ENCODE measurements at places on chromosomes 6 and 20. TPM values are rescaled to one million over a fixed set of nuclear protein-coding genes. Genes with fewer than 3 reads are reported as not detected.

GRCh38 chr20:21159658-21160380 is 33.9 kb downstream of the KIZ start:
- DNase-seq = no peak

GRCh38 chr6:170129691-170130171 is 161.1 kb downstream of the DLL1 start:
- DNase-seq = peak; percentile 95

Gene FERMT1
- total RNA-seq = 5.5 TPM

DNA sequence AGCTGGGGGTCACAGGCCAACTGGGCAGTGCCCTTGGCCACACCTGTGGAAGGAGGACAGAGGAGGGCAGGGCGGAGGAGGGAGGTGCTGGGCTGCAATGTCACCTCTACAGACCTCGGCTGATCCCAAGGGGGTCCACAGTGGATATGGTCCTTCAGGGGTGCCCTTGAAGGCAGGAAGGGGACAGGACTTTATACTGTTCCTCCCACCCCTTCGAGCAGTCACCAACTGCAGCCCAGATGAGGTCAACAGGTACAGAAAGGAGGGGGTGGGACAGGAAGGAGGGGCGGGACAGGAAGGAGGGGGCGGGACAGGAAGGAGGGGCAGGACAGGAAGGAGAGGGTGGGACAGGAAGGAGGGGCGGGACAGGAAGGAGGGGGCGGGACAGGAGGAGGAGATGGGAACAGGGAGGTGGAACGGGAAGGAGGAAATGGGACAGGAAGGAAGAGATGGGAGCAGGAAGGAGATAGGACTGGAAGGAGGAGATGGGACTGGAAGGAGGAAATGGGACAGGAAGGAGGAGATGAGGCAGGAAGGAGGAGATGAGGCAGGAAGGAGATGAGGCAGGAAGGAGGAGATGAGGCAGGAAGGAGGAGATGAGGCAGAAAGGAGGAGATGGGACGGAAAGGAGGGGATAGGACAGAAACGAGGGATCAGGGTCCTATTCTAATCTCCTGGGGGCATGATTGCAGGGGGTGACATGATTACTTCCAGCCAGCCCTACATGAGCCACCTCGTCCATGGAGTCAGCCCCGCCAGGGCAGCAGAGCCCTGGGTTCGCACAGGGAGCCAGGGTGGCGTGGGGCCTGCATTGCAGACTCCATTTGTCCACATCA is 19.4 kb upstream of the MRGBP start:
- DNase-seq = no peak

DNA sequence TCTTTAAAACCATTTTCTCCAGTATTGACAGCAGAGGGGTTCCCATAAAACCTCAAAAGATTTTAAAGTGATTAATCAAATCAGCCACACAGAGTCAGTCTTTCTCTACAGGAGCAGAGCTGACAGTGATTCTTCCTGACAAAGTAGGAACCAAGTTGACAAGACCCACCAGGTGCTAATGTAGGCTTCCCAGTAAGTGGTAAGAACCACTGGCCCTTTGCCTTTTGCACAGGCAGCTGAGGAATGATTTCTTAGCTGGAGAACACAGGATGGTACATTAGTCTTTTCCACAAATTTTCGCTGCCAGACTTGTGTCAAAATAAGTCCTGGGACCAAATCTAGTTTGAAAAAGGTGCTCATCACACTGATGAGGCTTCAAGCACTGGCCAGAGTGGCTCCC is 95.8 kb downstream of the ARMC2 start:
- peak; percentile 81 for DNase-seq

DNA sequence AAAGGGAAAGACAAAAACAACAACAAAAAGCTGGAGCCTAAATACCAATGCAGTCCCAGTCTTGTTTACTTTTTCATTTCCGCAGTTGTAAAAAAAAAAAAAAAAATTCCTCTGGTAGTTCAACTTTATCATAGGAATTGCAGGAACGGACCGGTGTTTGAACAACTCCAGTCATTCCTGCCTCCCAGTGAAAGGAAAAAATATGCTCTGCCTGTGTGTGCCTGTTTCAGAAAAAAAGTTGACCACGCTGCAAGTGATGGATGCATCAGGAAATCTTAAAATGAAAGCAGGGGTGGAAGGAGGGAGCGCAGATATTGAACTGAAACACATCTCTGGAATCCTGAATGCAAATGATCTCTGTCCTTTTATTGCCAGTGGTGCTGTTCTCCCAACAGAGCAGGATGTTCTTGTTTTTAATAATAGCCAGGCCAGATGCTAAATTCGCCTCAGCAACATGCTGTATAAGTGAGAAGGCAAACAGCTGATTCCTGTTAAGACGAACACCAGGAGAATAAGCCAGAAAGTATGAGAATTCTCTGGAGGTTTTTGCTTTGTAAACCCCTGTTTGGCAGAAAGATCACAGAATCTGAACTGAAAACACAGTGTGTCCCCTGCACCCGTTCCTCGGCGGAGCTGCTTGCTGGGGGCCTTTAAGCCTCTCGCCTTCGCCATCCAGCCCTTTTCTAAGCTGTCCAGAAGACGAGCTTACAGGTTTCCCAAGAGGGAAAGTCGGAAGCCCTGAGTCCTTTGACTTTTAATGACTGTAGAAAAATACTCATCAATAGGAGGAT is 178.4 kb upstream of the SUPT3H start:
- peak; percentile 62 for DNase-seq

DNA sequence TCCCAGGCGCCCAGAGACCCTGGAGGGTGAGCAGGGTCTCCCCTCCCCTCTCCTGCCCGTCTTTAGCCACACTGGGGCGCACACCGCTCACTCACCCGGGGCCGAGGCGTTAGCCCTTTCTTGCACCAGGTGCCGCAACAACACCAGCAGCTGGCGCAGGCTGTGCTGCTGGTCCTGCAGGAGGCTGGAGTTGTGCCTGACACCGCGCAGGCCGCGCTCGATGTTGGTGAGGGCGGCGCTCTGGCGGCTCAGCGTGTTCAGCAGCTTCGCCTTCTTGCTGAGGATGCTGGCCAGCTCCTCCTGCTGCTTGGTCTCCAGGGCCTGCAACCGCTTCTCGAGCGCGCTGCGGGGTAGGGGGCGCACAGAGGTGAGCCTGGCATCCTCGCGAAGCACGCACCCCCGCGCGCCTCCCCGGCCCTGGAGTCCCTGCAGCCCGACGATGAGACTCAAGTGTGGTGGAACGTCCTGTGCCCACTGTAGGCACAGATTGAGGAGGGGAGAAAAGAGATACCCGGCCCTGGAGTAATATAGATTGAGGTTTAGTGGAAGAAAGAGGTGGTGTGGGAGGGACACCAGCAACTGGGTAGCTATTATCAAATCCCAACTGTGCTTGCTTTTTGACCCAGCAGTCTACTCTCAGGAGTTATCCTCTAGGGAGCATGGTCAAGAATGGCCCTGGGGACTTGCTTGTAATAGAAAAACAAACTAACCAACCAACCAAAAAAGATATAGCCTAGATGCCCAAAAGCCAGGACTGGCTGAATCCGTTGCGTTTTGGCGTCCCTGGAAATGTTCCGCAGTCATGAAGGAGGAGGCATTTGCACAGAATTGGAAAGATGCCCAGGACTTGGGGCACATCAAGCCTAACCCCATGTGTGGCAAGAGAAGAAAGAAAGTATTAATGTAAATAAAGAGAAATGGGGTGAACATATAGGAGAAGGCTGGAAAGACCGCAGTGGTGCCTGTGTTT is 30.9 kb downstream of the ANGPT4 start:
- DNase-seq = peak; percentile 83

DNA sequence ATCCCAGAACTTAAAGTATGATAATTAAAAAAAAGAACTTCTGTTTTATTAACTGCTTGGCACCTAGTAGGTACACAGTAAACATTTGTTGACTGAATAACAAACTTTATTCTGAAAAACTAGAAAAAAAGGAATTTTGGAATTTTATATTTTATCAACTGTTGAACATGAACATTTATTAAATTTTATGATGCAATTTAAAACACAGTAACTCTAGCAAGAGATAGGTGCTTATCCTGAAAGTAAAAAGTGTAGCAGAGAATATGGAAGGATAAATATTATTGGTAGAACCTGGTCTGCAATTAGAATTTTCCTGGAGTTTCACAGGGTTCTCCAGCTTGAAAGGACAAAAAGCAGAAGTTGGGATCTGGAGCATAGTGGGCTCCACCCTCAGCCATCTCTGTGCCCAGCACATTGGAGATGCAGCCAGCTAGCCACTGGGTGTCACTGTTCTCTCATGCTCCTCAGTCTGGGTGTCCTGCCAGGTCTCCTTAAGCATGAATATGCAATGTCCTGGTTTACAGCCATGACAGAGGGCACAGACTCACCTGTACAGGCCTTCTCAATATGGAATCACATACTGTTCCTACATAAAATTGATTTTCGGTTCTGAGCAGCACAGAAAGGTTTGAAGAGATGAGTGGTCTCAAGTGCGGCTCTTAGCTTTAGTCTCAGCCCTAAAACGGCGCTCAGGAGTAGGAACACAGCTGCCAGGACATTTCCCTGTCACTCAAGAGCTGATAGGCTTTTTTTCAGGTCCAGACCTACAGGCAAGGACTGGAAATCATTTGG is 31.7 kb upstream of the IL20RA start:
- DNase-seq = peak; percentile 76

Gene SEL1L2
- not detected for total RNA-seq

Gene CGAS
- total RNA-seq = 8.4 TPM

GRCh38 chr6:42013134-42013516 is 37.2 kb upstream of the TAF8 start:
- DNase-seq = no peak

DNA sequence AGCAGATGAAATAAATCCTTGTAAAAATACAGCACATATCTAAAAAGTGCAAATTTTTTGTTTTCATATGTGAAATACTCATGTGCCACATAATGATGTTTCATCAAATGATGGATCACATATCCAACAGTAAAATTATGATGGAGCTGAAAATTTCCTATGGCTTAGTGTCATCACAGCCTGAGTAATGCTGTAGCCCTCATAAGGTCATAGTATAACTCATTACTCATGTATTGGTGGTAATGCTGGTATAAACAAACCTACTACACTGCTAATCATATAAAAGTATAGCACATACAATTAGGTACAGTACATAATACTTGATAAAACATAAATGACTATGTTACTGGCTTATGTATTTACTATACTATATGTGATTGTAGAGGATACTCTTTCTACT is 12.9 kb downstream of the TSPYL1 start:
- DNase-seq = no peak

GRCh38 chr20:41408986-41409385 is 42.4 kb upstream of the EMILIN3 start:
- peak; percentile 89 for DNase-seq

Gene PLAGL2
- 6.2 TPM for total RNA-seq

Gene DNMT3B
- 2.9 TPM for total RNA-seq

GRCh38 chr20:16596991-16597390 is 23.7 kb upstream of the KIF16B start:
- DNase-seq = no peak

Gene PBOV1
- not detected for total RNA-seq
